ENCODE measurements at places on chromosomes 3 and 15.

DNA sequence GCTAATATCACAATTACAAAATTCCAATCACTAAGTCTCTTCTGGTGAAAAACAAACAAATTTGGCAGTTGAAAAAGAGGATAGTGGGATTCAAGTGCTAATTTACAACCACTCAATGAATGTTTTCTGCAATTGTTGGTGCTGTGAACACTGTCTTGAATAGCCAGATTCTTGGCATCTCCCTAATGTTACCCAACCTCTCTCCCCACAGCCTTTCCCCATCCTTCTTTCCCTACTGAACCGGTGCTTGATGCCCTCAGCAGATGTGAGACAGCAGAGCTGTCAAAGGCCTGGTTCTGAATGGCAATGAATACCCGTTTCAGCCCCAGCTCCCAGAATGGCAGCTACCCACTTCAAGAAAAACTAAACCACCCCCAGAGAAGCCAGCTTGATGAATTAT, 22.5 kb upstream of the BHLHE40 start:
- DNase-seq: no peak

DNA sequence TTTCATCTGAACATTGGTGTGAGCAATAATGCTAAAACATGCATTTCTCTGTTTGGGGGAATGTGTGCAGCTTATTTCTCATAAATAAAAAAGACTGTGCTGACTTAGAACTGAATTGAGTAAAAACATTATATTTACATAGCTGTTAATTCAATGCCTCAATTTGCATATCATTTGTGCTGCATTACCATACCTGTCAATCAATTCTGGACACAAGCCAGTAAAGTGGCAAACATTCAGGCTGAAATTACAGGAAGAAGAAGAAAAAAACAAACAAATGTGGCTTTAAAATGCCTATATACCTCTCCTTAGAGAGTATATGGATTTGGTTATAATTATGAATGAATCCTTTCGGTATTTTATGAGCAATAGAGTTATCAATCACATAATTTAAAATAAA, 380.1 kb upstream of the GBE1 start:
- DNase-seq: no peak

DNA sequence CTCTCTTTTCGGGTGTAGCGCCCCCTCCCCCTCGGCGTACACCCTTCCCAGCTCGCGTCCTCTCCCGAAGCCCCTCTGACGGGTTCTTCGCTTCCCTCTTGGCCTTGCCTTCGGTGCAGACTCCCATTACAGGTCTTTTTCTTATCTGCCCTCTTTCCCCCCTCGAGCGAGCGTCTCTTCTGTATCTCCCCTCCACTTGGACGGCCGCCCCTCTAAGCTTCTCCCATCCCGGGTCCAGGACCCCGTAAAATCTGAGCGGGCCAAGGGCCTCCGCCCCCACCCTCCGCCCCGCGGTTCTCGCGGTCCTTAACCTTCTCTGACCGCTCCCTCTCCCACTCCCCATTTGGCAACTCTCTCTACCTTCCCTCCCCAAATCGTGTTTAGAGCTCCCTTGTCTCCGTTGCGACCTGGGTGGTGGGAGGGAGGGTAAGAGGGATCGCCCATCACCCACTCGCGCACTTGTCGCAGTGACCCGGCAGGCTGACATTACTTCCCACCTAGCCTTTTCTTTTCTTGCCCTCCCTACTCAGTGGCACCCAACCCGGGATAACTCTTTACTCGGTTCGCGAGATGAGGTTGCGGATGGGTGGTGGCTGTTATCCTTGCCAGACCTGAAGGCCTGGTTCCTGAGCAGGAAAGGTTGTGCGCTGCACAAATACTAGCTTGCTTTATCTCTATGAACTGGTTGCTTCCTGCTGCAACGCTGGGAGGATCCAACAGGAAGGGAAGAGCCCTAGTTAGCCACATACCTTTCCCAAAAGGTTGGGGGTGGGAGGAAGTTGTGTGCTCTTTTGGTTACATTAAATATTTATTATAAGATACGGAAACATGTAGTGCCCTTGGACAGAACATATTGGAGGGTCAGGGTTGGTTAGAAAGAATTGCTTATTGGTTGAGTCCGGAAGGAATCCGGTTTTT, 922 bp downstream of the RAB11A start:
- peak; percentile 49 for DNase-seq

- no peak for DNase-seq
Observed at GRCh38 chr3:36165509-36166290, 214.6 kb upstream of the STAC start.

DNA sequence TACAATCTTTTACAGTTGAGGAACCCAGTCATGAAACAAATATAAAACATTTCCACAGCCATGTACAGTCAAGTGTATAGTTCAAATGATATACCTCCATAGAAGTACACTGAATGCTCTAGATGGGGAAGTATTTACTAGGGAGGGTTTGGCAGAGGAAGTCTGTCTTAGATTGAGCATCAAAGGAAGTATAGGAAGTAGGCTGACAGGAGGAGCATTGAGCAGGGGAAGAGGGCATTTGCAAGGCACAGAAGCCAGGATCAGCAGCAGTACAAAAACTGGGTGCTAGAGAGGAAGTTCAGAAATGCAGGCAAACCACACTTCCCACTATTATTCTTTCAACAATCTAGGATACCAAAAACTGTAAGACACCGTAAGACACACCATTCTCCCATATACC, 122.6 kb downstream of the ANO10 start:
- no peak for DNase-seq

GRCh38 chr3:34998902-34999301, 640.4 kb upstream of the ARPP21 start:
- no peak for DNase-seq

DNA sequence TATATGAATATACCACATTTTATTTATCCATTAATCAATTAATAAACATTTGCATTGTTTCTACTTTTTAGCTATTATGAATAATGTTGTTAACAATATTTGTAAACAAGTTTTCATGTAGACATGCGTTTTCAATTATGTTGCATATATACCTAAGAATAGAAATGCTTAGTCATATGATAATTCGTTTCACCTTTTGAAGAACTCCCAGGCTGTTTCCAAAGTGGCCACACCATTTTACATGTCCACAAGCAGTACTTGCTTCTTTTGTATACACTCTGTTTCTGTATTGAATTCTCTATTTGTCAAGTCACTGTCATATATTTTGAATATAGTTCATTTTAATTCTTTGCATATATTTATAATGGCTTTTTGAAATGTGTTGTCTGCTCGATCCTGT, 206.9 kb upstream of the ZBTB20 start:
- DNase-seq: no peak

DNA sequence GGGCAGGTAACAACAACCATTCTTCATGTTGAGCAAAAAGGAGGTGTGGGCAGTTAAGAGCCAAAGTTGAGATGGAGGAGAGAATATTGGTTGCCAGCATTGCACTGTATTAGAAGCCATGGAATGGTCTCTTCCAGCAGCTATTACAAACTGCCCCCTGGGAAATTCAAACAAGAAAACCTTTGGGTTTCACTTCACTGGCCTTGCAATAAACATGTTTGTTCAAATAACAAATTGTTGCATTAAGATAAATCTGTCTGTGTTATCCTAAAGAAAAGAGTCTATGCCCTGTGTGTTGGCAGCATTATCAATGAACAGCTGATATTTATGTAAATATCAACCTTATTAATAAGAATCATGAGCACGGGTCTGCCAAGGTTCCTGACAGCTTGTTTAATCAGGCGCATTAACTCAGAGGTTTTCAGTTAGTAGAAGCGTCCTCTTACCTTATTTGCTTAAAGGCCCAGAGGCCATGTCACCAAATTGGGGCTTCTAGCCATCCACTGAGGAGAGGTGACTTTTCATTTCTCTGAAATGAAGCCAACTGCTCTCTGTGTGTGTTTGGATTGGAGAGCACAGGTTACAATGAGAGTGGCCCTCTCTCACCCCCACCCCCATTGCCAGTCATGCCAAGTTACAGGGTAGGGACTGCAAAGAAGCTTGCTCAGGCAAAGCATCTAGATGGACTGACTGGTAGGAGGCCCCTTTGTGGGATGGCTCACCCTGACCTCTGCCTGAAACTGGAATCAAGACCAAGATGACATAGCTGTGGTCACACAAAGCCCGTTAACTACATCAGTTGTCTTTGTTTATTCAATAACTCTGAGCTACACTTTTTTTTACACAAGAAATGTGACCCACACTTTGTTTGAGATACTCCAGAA, 10.5 kb downstream of the FILIP1L start:
- no peak for DNase-seq

- no peak for DNase-seq
Observed at GRCh38 chr3:195312714-195313113, 41.8 kb upstream of the XXYLT1 start.

GRCh38 chr3:77227567-77227966, 187.7 kb downstream of the ROBO2 start:
- DNase-seq: no peak

DNA sequence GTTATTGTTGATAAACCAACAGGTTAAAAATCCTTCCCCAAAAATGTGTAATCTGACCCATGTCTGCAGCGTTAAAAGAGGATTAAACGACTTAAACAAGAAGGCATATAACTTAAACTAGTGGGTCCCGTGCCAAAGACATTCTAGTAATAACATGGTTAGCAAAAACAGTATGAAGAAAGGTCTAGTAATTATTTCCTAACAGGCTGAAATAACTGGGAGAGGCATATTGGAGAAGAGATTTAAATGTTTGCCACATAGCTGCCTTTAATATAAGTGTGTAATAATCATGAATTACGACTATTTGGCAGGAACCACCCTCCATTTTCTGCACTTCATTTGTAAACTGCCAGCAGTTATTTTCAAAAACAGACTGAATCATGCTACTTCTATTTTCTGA, 67.7 kb upstream of the CSPG5 start:
- no peak for DNase-seq

GRCh38 chr3:78497767-78498166, 1270.0 kb downstream of the ROBO1 start:
- DNase-seq: peak; percentile 6

DNA sequence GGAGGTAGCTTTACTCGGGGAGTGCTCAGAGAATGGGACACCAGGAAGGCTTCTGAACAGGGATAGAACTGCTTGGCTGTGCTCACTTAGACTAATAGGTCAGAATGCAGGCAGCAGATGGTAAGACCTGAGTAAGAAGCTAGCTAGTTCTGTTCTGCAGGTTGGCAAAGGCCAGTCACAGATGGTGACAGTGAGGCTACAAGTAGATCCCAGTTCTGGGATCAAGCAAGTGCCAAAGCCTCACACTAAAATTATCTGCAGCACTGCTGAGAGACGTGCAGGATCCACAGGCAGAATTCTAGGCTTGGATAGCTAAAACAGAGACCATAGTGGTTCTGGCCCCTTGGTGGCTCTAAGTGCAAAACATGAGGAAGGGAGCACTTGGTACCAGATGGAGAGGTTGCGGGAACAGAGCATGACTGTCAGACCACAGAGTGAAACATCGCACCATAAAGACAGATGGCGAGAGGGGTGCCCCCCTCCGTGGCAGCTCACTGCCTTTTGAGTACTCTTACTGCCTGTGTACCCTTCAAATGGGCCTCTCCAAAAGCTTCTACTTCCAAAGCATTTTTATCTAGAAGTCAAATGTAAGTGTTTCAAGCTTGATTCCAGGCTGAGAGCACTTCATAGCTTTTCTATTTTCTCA, 3.6 kb upstream of the GLCE start:
- no peak for DNase-seq

GRCh38 chr3:101778385-101779046, 495 bp upstream of the NXPE3 start:
- DNase-seq: peak; percentile 64

DNA sequence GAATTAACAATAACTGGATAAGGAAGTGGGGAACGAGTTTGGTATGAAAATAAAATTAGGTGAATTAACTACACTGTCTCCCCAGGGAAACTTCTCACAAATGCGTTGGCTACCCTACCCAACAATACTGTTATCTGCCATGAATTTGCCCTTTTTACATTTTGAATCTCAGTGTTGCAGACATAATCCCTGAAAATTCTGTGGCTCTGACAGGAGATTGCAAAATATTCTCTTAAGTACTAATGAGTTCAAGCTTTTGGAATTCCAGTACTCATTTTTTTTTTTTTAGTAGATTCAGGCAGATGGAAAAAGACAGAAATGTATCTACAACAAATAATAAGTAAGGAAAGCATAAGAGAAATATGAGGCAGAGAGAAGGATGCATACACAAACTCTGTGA, 332.6 kb downstream of the LSAMP start:
- no peak for DNase-seq

GRCh38 chr15:39100106-39100660, 480.7 kb upstream of the THBS1 start:
- DNase-seq: no peak

GRCh38 chr15:42772144-42772543, 35.2 kb upstream of the CDAN1 start:
- DNase-seq: no peak

DNA sequence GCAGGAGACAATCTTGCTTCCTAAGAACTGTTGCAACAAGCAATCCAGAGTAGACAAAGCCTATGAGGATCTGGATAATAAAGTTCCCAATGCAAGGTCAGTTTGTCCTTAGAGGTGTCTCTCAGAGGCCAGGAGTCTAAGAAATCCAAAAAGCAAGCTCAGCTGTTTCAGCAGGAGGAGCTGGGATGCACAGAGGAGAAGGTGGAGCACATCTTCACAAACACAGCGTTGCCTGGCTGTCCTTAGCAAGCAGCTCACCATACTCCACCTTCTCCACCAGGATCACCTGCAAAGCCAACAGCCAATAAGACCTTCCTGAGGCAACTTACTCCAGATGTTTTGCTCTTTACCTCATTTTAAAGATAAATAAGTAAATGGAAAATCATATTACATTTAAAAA, 365 bp downstream of the ZBED2 start:
- peak; percentile 51 for DNase-seq

DNA sequence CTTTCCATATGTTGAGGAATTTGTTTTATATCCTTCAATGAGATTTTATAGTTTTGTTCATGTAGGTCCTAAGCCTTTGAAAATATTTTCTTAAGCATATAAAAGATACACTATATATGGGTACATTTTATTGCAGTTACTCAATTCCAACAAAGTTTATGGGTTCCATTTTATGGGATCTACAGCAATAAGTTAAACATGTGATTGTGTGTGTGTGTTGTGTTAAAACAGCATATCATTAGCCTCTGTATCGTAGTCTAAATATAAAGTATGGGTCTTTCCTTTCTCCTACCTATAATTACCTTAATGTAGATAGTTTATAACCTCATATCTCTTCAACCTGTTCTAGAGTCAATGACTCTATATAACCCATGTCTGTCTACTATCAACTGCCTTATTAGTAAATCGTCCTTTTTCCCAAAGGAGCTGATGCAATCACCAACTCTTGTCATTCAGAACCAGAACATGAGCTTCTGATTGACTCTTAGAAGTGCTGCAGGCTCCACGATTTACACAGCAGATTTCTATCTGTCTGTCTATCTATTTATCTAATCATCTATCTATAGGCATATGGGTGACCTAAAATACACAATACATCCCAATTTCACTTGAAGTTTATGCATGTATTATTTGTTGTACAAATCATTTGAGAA, 512.6 kb upstream of the CBLB start:
- no peak for DNase-seq

DNA sequence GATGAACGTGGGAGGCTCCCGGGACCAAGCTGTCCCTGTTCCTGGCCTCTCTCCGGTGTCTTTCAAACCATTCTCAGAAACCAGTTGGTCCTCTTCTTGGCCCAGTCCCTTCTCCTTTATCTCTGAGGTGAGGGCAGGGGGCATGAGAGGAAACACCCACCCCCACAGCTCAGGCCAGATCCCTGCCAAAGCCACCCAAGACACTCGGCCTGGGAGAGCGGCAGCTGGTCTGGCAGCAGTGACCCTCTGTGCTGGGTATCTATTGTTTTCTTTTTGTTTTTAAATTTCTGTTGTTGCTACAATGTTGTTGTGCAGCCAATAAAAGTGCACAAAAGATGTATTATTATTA, 27.3 kb downstream of the ACSBG1 start:
- DNase-seq: no peak
